ENCODE measurements at places on chromosomes 7 and 10.

DNA sequence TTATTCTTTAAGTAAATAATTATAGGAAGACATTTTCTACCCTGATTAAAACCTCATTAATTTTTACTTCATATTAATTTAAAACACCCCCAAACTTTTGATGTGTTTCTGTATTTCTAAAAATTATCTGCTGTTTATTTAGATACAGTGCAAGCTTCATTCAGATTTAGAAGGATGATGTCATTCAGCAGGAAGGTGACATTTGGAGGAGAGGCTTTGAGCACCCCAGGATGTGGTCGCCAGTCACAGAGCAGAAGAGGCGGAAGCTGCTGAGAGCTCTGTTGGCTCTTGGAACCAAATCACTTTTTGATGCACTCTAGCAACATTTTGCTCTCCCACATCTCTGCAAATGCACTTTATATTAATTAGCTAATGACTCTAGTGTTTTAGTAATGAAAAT, 233.9 kb upstream of the CACNA2D1 start:
- peak; percentile 40 for DNase-seq

GRCh38 chr10:59622320-59623132, 87.1 kb downstream of the SLC16A9 start:
- peak; percentile 27 for DNase-seq

DNA sequence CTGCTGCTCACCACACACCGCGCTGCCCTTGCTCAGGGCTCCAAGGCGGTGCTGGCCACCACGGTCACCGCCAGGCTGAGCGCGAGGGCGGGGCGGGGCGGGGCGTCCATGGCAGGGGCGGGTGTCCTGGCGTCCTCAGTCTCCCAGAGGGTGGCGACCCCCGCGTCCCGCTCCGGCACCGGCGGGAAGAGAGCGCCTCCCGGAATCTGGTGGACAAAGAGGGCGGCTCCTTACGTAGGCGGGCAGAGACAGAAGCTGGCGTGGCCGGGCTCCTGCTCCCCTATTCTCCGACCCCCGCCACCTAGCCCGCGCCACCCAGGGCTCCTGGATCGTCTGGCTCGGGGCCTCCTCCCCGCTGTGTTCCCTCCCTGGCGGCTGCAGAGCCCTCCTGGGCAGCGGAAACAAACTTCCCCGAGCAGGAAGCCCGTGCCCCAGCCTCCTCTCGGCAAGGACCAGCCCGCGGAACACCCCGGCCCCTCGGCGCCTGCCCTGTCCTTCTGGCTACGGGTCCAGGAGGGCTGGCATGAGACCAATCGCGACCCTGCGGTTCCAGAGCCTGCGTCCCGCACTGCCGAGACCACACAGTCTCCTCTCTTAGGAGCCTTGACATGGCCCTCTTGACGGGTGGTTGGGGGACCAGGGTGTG, 133.8 kb upstream of the ZNF92 start:
- DNase-seq: no peak

DNA sequence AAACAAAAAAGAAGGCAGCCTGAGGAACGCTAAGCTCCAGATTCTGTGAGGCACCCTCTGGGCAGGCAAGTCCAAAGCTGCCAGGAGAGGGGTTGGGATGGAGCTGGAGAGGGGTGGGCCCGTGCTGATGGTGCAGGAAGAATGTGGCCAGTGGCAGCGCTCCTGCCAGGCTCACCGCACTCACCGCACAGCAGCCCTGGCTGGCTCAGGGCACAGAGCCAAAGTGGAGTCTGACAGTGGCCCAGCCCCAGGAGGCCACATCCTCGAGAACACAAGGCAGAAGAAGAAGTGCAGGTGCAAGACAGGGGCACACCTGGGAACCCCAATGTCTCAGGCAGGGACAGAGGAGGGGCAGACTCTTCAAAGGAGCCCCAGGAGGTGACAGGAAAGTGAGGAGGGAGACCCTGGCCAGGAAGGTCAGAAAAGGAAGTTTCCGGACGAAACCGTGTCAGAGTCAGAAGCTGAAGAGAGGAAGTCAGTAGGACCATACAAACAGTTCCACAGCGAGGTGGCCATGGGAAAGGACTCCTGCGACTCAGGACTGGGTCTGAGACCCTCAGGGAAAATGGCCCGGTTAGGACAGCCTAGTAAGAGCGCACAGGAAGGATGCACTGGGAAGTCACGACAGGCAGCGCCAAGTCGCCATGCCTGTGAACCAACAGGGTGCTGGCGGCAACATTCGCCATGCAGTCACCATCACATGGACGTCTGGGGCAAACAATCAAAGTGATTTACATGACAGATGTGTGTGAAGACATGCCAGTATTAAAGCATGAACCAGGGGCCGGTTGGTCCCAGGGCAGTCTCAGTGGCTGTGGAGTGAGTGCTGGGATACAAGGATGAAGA, 54.4 kb downstream of the COBL start:
- DNase-seq: no peak

DNA sequence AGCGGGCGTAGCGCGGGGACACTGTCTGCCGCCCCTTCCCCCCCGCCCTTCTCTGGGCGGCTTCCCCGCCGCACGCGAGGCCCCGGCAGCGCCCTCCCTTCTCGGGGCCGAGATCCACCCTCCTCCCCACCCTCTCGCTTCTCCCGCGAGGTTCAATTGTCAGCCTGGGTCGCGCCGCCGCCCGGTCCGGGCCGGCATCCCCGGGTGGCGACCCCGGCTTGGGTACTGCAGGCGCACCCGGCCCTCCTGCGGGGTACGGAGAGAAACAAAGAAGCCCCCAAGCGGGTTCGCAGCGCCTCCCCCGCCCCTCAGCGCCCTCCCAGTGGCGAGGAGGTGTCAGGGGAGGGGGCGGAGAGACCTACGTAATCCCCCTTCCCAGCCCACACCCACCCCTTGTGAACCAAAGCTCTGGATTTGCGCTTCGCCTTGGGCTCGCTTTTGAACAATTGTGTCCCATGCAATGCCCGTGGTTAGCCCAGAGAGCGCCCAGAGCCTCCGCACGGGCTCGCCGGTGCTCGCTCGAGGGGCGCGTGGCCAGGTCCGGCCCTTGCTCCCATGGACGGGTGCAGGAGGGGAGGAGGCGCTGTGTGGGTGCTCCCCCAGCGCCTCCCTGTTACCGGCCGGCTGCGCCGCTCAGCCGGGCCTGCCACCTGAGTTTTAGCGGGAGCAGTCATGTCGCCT, 634 bp downstream of the HECW1 start:
- DNase-seq: peak; percentile 69

DNA sequence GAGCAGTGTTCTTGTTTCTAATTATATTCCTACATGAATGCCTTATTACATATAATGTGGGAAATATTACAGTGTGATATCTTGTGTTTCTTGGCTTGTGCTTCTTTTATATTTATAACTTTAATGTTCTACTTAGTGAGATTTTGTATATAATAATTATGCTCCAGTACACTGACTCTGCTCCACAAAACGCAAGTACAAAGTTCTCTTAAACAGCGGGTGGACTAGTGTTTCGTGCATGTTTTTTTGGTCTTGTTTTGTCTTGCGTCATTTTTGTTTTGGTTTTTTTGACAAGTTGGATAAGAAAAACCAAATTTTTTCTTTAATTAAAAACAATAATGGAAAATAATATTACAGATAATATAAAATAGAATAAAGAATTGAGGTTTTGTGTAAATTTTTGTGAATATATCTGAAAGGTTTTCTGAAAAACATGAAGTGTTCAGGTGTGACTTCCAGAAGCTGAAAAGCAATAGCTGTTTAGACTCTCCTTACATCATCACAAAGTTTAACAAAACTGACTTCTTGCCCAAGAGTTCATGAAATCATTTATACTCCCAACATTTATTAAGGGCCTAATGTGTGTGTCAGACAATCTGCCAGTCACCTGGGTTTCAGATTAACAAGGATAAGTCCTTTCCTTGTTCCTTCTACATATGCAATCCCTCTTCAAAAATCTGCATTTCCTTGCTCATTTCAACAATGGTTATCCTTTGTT, 331.8 kb downstream of the LRRTM3 start:
- no peak for DNase-seq

GRCh38 chr7:5528071-5528814, 104.6 kb upstream of the TNRC18 start:
- DNase-seq: no peak

DNA sequence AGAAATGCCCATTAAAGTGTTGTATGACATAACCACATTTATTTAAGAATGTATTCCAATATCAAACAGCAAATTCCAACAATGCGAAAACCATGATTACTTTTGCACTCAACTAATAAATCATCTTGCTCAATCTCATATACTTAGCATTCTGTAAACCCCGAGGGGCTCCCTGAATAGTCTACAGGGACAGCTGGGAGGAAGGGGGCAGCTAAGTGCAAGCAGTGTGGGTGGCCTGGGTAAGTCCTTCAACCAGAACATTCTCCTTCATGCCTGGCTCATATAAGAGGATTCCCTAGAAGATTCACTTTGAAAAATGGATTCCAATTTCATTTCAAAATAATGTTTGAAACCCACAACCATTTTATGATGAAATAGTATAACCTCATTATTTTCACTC, 355.5 kb downstream of the CDC14C start:
- DNase-seq: no peak

DNA sequence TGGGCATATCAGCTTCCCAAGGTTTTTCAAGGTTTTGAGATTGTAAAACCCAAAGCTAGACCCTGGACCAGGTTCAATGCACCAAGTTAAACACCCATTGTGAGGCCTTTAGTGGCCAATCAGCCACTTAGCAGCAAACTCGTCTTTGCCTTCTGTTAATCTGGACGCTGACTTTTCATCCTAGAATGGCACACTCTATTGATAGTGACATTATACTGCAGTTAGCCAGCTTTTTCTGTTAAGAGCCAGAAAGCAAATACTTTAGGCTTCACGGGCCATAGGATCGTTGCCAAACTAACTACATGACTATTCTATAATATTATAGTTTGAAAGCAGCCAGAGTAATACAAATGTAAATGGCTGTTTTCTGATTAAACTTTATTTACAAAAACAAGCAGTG, 51.3 kb downstream of the VKORC1L1 start:
- no peak for DNase-seq

GRCh38 chr10:74854610-74855009, 28.2 kb downstream of the KAT6B start:
- DNase-seq: no peak

- DNase-seq: no peak
Measured at GRCh38 chr10:112195224-112195623, 11.7 kb upstream of the GPAM start.

- no peak for DNase-seq
Measured at GRCh38 chr7:135846339-135846738, 97.7 kb upstream of the FAM180A start.

DNA sequence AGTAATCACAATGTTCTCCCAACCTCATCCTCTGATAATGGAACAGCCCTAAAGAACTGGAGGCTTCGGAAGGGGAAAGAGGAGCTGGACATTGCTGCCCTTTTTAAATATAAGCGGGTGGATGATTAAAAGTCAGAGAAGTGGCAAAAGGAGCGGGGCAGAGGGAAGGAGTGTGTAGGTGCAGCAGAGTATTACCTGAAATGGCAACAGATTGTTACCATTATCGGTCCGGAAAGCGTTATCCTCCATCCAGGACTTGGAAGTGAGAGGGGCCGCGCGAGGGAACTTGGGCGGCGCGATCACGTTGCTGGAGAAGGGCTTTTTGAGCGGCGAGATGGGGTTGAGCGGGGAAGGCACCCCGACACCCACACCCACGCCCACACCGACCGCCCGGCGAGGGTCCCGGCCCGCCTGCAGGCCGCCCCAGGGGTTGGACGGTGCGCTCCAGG, 51.7 kb downstream of the CPEB3 start:
- DNase-seq: no peak

DNA sequence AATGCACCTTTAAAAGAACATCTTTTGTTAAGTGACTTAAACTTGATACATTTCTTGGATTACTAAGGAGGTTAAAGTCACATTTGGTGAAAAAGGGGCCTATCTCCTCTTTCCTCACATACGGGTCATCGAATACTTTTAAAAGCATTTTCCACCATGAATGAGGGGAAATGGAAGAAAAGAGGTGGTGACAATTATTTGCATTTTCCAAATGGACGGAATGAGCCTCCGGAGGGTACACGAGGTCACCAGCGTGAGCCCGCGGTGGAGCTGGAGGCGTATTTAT, 1.0 kb upstream of the BMPR1A start:
- no peak for DNase-seq

DNA sequence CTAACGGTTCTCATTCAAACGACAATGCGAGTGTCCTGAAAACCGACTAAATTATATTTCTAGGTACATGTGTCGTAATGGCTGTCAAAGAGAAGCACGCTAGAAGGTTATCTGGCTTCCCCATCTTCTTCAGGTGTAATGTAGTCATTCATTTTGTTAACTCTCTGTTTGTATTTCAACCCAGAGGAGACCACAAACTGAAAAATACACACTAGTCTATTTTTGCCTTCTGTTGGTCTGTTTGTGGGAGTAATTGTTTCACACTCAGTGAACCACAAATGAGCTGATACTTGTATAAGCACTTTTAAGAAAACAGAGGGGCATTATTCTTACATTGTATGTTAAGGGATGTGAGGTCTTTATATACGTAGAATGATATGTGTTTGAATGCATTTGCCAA, 305.9 kb downstream of the GATA3 start:
- no peak for DNase-seq

- no peak for DNase-seq
Measured at GRCh38 chr10:9028231-9028630, 973.7 kb downstream of the GATA3 start.

GRCh38 chr10:21257919-21258318, 267.6 kb downstream of the SKIDA1 start:
- DNase-seq: no peak

GRCh38 chr7:73995330-73995729, 32.6 kb upstream of the ELN start:
- no peak for DNase-seq

- DNase-seq: no peak
Measured at GRCh38 chr10:90917238-90917967, 3.5 kb downstream of the ANKRD1 start.

DNA sequence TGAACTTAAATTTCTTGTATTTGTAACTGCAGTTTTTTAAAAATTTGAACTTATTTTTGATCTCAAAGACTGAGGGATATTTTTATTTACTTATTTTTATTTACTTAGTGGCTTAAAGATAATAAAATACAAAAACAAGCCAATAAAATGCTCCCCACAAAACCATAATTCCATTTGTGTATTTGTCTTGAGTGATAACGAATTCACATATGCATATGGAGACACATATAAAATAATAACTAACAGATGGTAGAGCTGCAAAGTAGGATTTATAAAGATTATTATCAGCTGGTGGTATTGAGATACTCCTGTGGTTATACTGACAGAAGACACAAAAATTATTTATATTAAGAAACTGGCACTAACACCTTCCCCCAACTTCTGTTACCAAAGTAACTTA, 90.2 kb upstream of the RPA3 start:
- no peak for DNase-seq

DNA sequence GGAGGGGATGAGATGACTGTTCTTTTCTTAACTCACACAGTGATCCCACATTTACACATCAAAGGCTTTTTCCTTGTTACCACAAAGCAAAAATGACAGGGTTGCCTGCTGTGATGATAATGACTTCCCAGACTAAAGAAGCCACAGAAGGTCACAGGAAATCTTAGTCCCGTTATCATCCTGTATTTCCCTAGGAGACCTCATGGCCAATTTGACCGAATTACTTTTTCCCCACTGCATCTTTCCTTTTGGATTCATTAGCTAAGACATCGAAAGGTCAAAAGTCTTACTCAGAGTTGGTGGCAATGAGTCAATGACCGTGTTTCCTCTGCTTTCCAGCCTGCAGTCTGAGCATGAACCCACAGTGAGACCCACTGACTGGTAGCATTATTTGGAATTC, 130.1 kb upstream of the INHBA start:
- DNase-seq: no peak
